Calu3 (cell line): ENCODE measurements at places on chromosomes 16 and 17. TPM values are rescaled to one million over a fixed set of nuclear protein-coding genes. Genes with fewer than 3 reads are reported as not detected.

GRCh38 chr17:66727634-66728570 lies 107.0 kb upstream of the CACNG5 start:
- DNase-seq, result peak; percentile 60
- H3K4me3 ChIP-seq, result no peak overlapping the region
- H3K36me3 ChIP-seq, result peaks cover 16% of the 10 kb centered on the region
- no peak overlapping the region for H3K27ac ChIP-seq
- no peaks in the 10 kb centered on the region for H3K27me3 ChIP-seq

LRRC75A gene
- total RNA-seq, result 3.0 and 3.3 TPM in 2 replicates

GRCh38 chr17:41048441-41048840 lies 1.3 kb upstream of the KRTAP2-1 start:
- no peaks in the 10 kb centered on the region for H3K36me3 ChIP-seq
- peaks cover 34% of the 10 kb centered on the region for H3K4me1 ChIP-seq
- H3K27me3 ChIP-seq, result no peaks in the 10 kb centered on the region
- no peak for DNase-seq
- H3K27ac ChIP-seq, result no peak overlapping the region

IGF2BP1 gene
- 14.4 and 17.6 TPM in 2 replicates for total RNA-seq

KIF2B gene
- total RNA-seq, result not detected in 2 replicates

SLC9A5 gene
- 2.4 and 4.4 TPM in 2 replicates for total RNA-seq

VTN gene
- total RNA-seq, result 0.22 TPM in 1 of 2 replicates, not detected in the other

DNA sequence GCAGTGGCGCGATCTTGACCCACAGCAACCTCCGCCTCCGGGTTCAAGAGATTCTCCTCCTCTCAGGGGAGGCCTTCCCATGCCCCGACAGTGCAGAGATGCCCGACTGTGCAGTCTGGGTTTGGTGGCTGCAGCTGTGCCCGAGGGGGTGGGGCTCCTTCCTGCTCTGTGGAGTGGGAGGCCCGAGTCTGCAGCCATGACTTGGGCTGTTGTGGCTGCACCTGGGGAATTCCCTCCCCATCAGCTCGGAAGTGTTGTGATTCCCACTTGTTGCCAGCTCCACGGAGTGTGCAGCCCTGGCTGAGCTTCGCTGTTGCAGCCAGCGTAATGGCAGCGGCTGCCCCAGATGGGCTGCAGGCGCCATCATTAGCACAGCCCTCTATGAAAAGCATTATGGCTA lies 66.4 kb upstream of the SMIM36 start:
- H3K4me1 ChIP-seq, result peaks cover 12% of the 10 kb centered on the region
- H3K36me3 ChIP-seq, result no peaks in the 10 kb centered on the region
- no peak overlapping the region for H3K27ac ChIP-seq

NOTUM gene
- not detected in 2 replicates for total RNA-seq

- H3K4me3 ChIP-seq, result no peak overlapping the region
- DNase-seq, result no peak
- H3K4me1 ChIP-seq, result peaks cover 14% of the 10 kb centered on the region
- peaks cover 37% of the 10 kb centered on the region for H3K27me3 ChIP-seq
- H3K27ac ChIP-seq, result no peak overlapping the region
- no peaks in the 10 kb centered on the region for H3K36me3 ChIP-seq
These were observed 9.1 kb downstream of the CA4 start for GRCh38 chr17:60158751-60159478.

DNA sequence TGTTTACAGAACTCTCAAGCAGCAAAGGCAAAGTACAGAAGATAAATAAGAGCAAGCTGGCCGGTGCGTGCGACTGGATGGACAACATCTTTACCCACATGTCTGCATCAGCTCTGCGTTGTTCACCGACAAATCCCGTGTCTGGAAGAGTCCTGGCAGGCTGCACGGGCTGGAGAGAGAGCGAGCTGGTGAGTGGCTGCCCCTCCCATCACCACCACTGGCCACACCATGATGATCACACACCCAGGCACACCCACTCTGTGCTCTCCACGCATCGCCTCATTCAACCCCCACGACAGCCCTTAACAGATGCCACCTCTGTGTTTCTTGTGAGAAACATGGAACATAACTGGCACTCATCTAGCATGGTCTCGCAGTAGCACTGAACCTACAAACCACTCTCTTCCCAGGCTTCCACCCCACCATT lies 59.2 kb downstream of the ANKRD11 start:
- H3K27me3 ChIP-seq, result no peaks in the 10 kb centered on the region
- H3K36me3 ChIP-seq, result peaks cover 17% of the 10 kb centered on the region
- H3K4me3 ChIP-seq, result no peak overlapping the region
- H3K27ac ChIP-seq, result no peak overlapping the region

DNA sequence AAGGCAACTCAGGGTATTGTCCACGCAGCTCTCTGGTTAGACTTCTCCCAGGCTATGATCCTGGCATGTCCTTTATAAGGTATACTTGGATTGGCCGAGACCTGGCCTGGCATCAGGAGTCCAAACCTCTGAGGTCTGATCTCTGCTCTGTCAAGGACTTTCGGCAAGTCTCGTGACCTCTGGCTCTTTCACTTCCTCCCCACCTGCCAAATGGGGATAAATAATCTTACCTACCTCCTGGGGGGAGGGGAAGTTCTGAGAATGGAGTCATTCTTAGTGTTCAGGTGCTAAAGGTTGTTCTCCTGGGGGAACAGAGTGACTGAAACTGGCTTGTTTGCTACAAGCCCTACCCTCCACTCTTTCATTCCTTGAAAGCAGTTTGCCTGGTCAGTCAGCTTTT lies 7.6 kb downstream of the ATXN1L start:
- no peaks in the 10 kb centered on the region for H3K27me3 ChIP-seq
- no peak overlapping the region for H3K27ac ChIP-seq
- H3K4me1 ChIP-seq, result peaks cover 19% of the 10 kb centered on the region
- DNase-seq, result no peak
- H3K36me3 ChIP-seq, result peaks cover 41% of the 10 kb centered on the region

TMEM238L gene
- not detected in 2 replicates for total RNA-seq

DNA sequence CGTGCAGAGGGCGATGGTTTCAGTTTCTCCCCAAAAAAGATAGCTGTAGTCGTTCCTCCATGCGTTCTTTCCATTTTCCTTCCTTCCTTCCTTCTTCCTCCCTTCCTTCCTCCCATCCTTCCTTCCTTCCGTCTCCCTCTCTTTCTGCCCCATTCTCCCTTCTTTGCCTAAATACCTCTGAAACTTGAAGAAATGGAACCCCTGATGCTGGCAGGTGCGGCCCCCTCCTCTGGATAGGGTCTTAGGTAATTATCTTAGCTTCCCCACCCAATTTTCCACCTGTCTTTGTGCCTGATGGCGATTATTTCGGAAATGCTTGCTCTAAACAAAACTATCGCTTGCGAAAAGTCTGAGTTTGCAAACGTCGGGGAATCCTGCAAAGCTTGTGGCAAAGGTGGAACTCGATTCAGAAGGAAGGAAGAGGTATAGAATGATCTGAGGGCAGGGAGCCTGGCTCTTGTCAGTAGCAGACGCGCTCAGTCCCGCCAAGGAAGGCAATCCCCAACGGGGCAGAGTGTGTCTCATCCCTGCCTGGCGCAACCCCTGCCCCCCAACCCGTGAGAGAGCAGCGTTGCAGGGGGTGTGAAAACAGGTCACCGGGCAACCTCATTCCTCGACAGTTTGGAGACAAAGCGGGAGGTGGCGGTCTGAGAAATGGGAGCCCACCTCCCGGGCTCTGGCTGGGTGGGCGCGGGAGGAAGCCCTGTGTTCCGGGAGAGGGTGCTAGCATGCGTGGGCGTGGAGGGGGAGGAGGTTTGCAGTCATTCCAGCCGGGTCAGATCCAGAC lies 2.9 kb upstream of the CBX8 start:
- peaks cover 27% of the 10 kb centered on the region for H3K4me1 ChIP-seq
- peaks cover 67% of the 10 kb centered on the region for H3K27me3 ChIP-seq
- H3K36me3 ChIP-seq, result peaks cover 24% of the 10 kb centered on the region
- H3K4me3 ChIP-seq, result peak overlapping the region; percentile 2
- H3K27ac ChIP-seq, result no peak overlapping the region

- H3K4me3 ChIP-seq, result no peak overlapping the region
- H3K27me3 ChIP-seq, result no peaks in the 10 kb centered on the region
- peaks cover 62% of the 10 kb centered on the region for H3K36me3 ChIP-seq
- H3K4me1 ChIP-seq, result no peaks in the 10 kb centered on the region
These were observed 16.5 kb upstream of the SLC38A8 start for GRCh38 chr16:84059111-84059510.

- peaks cover 28% of the 10 kb centered on the region for H3K36me3 ChIP-seq
- H3K27me3 ChIP-seq, result no peaks in the 10 kb centered on the region
- DNase-seq, result no peak
These were observed 4.8 kb upstream of the FBXL19 start for GRCh38 chr16:30918614-30919013.

DNA sequence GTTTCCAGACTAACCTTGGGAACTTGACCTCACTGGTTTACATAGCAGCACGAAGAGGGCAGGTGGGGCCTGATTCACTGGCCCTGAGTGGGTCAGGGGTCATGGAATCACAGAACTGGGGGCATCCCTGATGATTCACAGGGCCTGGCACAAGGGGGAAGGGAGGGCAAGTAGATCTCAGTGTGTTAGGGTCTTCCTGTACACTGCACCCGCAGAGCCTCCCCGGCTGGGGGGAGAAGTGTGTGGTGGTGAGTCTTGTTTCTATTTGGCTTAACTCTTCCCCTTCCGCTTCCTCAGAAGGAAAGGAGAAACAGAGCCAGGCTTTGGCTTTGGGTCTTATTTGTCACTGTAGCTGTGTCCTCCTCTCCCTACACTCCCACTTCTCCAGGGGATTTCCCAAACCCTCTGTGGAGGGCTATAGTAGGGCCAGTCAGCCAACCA lies 3.7 kb downstream of the STARD3 start:
- peaks cover 44% of the 10 kb centered on the region for H3K36me3 ChIP-seq
- peaks cover 79% of the 10 kb centered on the region for H3K4me1 ChIP-seq
- peak; percentile 77 for DNase-seq
- no peak overlapping the region for H3K27ac ChIP-seq
- H3K27me3 ChIP-seq, result no peaks in the 10 kb centered on the region
- no peak overlapping the region for H3K4me3 ChIP-seq

DNA sequence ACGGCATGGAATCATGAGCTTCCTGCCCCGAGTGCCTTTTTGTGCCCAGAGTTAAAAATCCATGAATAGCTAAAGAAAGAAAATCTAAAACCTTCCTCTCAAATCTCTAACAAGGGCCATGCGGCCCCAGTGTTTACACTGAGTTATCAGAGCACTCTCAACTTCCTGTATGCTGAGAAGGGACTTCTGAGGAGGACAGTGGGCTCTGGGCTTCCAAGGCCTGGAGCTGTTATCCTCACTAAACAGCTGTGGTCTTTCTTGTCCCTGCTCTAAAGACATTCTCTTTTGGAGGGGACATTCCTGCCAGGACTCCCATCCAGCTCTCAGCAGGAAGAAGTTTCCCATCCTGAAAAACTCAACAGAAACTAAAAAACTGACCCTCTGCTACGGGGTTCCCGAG lies 135.6 kb downstream of the AATF start:
- H3K27me3 ChIP-seq, result no peaks in the 10 kb centered on the region
- no peak for DNase-seq
- H3K27ac ChIP-seq, result no peak overlapping the region
- H3K4me3 ChIP-seq, result no peak overlapping the region
- peaks cover 56% of the 10 kb centered on the region for H3K36me3 ChIP-seq
- peaks cover 23% of the 10 kb centered on the region for H3K4me1 ChIP-seq

DNA sequence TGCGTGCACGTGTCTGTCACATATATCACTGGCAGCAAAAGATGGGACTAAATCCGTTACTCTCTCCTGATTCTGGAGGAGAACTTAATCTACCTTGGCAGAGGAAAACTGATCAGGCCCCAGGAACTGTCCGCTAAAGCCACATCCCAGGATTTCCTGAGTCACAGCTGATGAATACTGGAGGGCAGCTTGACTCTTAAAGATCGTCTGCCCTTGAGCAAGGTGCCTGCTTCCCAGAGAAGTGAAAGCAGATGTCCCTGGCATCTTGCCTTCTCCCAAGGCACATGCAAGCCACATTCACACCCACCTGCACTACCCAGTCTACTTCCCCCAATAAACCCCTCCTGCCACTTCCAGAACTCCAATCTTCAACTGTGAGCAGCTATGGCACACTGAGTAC lies 99.8 kb downstream of the CPPED1 start:
- no peaks in the 10 kb centered on the region for H3K36me3 ChIP-seq
- H3K27ac ChIP-seq, result no peak overlapping the region
- DNase-seq, result no peak
- H3K4me3 ChIP-seq, result no peak overlapping the region

- peak overlapping the region; percentile 74 for H3K4me3 ChIP-seq
- H3K27ac ChIP-seq, result no peak overlapping the region
- no peak for DNase-seq
- no peaks in the 10 kb centered on the region for H3K4me1 ChIP-seq
- no peaks in the 10 kb centered on the region for H3K27me3 ChIP-seq
- H3K36me3 ChIP-seq, result peaks cover 28% of the 10 kb centered on the region
These were observed 863 bp downstream of the ADPRM start for GRCh38 chr17:10698096-10698818.

DNA sequence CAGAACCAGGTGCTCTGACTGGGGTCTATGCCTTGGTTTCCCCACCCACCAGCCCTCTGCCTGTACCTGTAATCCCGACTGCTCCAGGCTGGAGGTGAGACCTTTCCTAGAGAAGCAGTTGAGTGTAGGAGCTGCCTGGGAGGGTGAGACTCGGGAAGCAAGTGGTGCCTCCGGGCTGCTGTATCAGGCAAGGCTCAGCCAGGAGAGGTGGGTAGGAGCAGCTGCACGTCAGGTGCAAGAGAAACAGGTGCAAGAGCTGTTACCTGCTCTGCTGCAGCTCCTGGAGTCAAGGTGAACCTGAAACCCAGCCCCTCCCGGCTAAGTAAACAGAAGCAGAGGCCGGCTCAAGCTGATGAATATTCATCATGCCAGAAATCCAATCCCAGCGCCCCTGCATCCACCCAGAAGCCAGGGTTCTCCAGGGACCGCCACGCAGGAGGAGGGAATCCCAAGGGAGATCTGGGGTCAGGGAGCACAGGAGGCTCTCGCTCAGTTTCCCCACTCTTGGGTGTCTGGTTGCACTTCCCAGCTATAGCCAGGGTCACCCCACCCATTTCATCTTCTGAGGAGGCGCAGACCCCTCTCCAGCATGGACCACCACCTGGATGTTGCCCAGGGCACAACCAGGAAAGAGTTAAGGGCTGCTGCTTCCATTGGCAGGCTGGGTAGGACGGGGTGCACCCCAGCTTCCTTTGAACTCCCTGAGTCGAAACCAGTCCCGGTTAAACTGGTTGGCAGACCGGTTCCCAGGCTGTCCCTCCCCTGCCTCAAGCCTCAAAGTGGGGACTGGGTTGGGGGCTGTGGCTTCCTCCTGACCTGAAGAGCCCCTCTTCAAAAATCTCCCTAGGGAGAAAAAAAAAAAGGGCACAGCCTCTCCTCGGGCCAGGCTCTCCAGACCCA lies at the start of gene PRR15L:
TSS of gene PRR15L (minus strand) at position 293 of the 900 bp plus-strand sequence. CDS start 4,649 bp downstream, outside the sequence.
- H3K36me3 ChIP-seq, result peaks cover 51% of the 10 kb centered on the region
- H3K4me1 ChIP-seq, result peaks cover 81% of the 10 kb centered on the region
- peak within 1 kb of the TSS; percentile 76 for H3K4me3 ChIP-seq
- H3K27me3 ChIP-seq, result no peaks in the 10 kb centered on the region

DNA sequence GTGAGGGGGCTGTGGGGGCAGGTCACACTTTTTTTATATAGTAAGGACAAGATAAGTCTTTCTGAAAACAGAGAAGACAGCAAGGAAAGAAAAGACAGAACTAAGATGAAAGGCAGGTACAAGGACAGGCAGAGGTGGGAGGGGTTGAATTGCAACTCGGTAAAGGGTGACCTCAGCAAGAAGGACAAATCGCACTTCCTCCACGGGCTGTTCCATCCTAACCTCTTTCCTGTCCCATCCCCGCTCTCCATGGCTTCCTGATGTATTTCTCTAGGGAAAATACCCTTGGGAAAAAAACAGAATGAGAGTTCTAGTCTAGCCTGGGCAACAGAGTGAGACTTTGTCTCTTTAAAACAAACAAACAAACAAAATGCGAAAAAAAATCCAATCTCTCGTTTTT lies 57.3 kb downstream of the ARHGAP17 start:
- DNase-seq, result no peak
- no peaks in the 10 kb centered on the region for H3K27me3 ChIP-seq
- peaks cover 18% of the 10 kb centered on the region for H3K36me3 ChIP-seq
- no peaks in the 10 kb centered on the region for H3K4me1 ChIP-seq
- no peak overlapping the region for H3K4me3 ChIP-seq

- H3K4me3 ChIP-seq, result no peak overlapping the region
- H3K4me1 ChIP-seq, result no peaks in the 10 kb centered on the region
- peaks cover 85% of the 10 kb centered on the region for H3K27me3 ChIP-seq
- H3K36me3 ChIP-seq, result peaks cover 7% of the 10 kb centered on the region
- DNase-seq, result no peak
These were observed 2.6 kb downstream of the STAC2 start for GRCh38 chr17:39222866-39223834.
